T-helper 17 cell (primary cell): ENCODE measurements at places on chromosomes 3 and 15.
A peak's percentile ranks its signal among the peaks of the same experiment; 100 is the strongest.

- DNase-seq = no peak
- H3K27ac ChIP-seq = no peak overlapping the region
- no peak overlapping the region for H3K4me3 ChIP-seq
- H3K27me3 ChIP-seq = peaks cover 17% of the 10 kb centered on the region
- H3K36me3 ChIP-seq = peaks cover 4% of the 10 kb centered on the region
Measured at GRCh38 chr3:134677196-134677986, 26.6 kb upstream of the KY start.

GRCh38 chr15:81275711-81276392 lies 48.1 kb downstream of the STARD5 start:
- H3K27me3 ChIP-seq = no peaks in the 10 kb centered on the region
- no peaks in the 10 kb centered on the region for H3K36me3 ChIP-seq
- H3K4me1 ChIP-seq = peaks cover 24% of the 10 kb centered on the region
- peak overlapping the region; percentile 8 for H3K27ac ChIP-seq
- DNase-seq = no peak

- no peaks in the 10 kb centered on the region for H3K27me3 ChIP-seq
- no peak overlapping the region for H3K4me3 ChIP-seq
- H3K27ac ChIP-seq = no peak overlapping the region
- peaks cover 2% of the 10 kb centered on the region for H3K4me1 ChIP-seq
- peaks cover 1% of the 10 kb centered on the region for H3K36me3 ChIP-seq
Measured at GRCh38 chr3:124965413-124965812, 30.9 kb upstream of the MUC13 start.

DNA sequence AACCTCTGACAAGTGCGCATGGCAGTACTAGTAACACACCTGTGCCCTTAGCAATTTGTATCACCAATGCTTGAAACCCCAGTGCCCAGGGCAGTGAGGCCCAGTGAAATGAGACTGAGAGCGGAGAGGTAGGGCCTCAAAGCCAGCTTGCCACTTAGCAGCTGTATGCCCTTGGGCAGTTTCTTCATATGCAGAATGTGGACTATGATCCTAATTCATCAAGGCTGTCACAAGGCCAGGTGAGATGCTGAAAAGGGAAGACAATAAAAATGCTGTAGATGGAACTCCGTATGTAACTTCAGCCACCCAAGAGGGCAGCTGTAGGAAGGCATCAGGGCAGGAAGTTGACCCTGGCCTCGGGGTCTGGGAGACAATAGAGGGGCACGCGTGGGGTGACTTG lies 74.4 kb downstream of the KY start:
- H3K36me3 ChIP-seq = peaks cover 2% of the 10 kb centered on the region
- H3K4me3 ChIP-seq = no peak overlapping the region
- H3K27ac ChIP-seq = no peak overlapping the region

- peaks cover 32% of the 10 kb centered on the region for H3K27me3 ChIP-seq
- no peak overlapping the region for H3K27ac ChIP-seq
- DNase-seq = no peak
- H3K4me3 ChIP-seq = no peak overlapping the region
- H3K4me1 ChIP-seq = peaks cover 6% of the 10 kb centered on the region
Measured at GRCh38 chr3:194086388-194087075, 49.4 kb upstream of the HES1 start.

DNA sequence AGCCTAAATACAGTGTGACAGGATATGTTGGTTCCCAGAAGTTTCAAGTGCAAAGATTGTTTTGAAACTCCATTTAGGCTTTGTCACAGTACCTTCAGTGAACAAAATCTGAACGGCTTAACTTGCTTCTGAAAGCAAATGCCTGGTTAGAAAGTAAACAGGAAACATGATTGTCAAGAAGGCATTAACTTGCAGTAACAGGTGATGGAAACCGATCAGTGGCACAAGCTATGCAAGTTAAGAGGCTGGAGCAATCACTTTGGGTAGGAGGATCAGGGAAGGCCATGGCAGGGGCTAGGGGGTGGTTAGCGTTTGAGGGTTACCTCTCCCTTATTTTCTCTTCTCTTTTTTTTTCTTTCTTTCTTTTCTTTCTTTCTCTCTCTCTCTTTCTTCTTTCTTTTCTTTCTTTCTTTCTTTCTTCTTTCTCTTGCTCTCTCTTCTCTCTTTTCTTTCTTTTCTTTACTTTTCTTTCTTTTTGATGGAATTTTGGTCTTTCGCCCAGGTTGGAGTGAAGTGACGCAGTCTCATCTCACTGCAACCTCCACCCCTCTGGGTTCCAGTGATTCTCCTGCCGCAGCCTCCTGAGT lies 2.4 kb downstream of the HYKK start:
- no peak for DNase-seq
- peak overlapping the region; percentile 70 for H3K4me3 ChIP-seq
- peaks cover 17% of the 10 kb centered on the region for H3K4me1 ChIP-seq
- no peaks in the 10 kb centered on the region for H3K36me3 ChIP-seq
- no peaks in the 10 kb centered on the region for H3K27me3 ChIP-seq
- H3K27ac ChIP-seq = no peak overlapping the region

GRCh38 chr3:188165596-188165995 lies 11.6 kb downstream of the LPP start:
- H3K36me3 ChIP-seq = no peaks in the 10 kb centered on the region
- no peaks in the 10 kb centered on the region for H3K27me3 ChIP-seq
- H3K27ac ChIP-seq = peak overlapping the region; percentile 14
- H3K4me3 ChIP-seq = no peak overlapping the region
- H3K4me1 ChIP-seq = peaks cover 43% of the 10 kb centered on the region
- no peak for DNase-seq

DNA sequence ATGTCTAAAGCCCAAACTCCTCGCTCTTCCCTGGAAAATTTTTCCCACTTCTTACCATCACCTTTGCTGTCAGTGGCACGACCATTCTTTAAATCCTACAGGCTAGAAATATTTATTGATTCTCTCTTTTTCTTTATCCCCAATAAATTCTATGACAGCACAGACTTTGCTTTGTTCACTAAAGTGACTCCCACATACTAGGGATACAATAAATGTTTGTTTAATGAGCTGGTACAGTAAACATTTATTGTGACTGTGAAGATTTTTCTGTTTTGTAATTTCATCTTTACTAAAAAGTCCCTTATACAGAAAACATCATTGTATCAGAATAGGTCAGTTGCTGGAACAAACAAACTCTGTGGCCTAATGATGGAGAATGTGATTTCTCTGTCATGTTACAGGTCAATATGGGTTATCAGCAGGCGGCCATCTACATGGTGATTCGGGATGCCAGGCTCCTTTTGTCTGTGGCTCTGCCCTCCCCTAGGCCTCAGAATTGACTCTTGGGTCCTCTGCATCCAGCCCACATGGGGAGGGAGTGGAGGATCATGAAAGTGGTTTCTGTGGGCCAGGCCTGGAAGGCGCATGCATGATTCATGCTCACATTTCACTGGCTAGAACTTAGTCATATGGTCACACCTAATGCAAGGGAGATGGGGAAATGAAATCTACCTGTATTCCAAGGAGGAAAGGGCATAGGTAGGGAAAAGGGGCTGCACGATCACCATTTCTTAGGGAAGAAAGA lies 22.7 kb upstream of the KNG1 start:
- H3K4me1 ChIP-seq = peaks cover 3% of the 10 kb centered on the region
- H3K27ac ChIP-seq = no peak overlapping the region
- H3K27me3 ChIP-seq = peaks cover 19% of the 10 kb centered on the region
- no peak overlapping the region for H3K4me3 ChIP-seq
- no peak for DNase-seq

- no peak for DNase-seq
- peaks cover 4% of the 10 kb centered on the region for H3K36me3 ChIP-seq
- no peak overlapping the region for H3K27ac ChIP-seq
- H3K4me3 ChIP-seq = no peak overlapping the region
Measured at GRCh38 chr3:141093971-141094684, 43.0 kb downstream of the SPSB4 start.

DNA sequence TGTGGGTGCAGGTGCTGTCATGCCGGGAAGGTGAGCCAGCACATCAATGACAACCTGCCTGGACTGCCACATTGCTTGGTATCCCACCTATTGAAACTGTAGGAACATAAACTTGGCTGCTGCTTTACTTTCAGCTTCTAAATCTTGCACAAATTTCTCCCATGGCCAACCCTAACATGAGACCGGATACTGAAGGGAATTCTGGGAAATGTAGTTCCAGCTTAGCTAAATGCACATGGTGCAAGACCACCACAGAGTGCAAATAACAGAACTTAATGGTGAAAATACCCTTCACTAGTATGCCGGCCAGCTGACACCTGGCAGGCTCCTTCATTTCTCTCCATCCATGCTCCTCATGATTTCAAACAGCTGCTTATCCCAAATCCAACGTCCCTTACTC lies 247.4 kb downstream of the ARRDC4 start:
- no peak for DNase-seq
- H3K4me1 ChIP-seq = no peaks in the 10 kb centered on the region
- H3K27ac ChIP-seq = no peak overlapping the region

DNA sequence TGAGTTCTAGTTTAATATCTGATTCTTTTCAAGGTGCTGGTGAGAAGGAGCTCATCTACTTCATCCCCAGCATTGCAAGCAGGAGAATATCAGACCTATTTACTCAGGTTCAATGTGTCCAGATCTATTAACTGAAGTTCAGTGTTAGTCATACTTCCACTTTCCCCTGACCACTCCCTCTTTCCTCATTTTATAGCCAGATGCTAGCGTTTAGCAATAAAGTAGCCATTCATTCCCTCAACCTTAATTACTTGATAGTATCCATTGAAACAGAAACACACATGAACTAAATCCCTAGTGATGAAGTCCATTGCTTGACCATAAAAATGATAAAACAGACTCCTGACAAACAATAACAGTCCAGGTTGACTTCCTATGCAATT lies 60.0 kb downstream of the RPL22L1 start:
- no peak overlapping the region for H3K4me3 ChIP-seq
- H3K4me1 ChIP-seq = peaks cover 16% of the 10 kb centered on the region
- no peak for DNase-seq
- H3K27ac ChIP-seq = no peak overlapping the region
- H3K27me3 ChIP-seq = peaks cover 19% of the 10 kb centered on the region

- H3K36me3 ChIP-seq = no peaks in the 10 kb centered on the region
- H3K4me3 ChIP-seq = no peak overlapping the region
- peaks cover 11% of the 10 kb centered on the region for H3K27me3 ChIP-seq
- H3K4me1 ChIP-seq = no peaks in the 10 kb centered on the region
Measured at GRCh38 chr15:32750979-32751378, 33.2 kb downstream of the GREM1 start.

DNA sequence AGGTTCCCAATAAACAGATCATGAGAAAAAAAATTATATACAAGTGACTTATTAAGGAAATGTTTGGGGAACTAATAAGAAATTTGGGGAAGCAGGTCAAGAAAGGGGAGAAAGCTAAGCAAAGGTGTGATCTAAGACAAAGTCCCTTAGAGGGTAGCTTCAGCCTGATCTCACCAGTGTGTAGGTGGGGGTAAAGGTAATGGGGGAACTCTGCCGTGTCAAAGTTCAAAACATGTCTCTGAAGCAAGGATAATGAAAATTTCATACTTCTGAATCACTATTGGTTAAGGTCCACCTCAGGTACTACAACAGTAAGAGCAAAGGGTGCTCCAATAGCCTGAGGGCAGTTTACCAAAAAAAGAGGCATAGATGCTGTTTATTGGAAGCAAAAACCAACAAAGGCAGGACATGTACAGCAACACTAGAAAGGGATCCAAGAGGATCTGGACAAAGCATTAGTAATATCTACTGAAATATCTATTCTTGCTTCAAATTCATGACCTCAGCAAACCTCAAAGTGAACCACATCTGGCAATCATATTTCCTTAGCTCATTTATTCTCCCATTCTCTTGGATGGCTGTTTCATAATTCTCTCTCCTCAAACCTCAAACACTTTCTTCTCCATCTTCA lies 6.9 kb downstream of the ACAD11 start:
- peaks cover 3% of the 10 kb centered on the region for H3K36me3 ChIP-seq
- H3K27ac ChIP-seq = no peak overlapping the region
- no peak overlapping the region for H3K4me3 ChIP-seq
- no peaks in the 10 kb centered on the region for H3K27me3 ChIP-seq
- DNase-seq = no peak

- H3K36me3 ChIP-seq = peaks cover 7% of the 10 kb centered on the region
- H3K27ac ChIP-seq = no peak overlapping the region
- DNase-seq = no peak
- peak overlapping the region; percentile 5 for H3K4me3 ChIP-seq
Measured at GRCh38 chr3:46395210-46395661, 11.6 kb downstream of the CCR5AS start.

- DNase-seq = no peak
- no peaks in the 10 kb centered on the region for H3K4me1 ChIP-seq
- no peaks in the 10 kb centered on the region for H3K27me3 ChIP-seq
- H3K27ac ChIP-seq = no peak overlapping the region
Measured at GRCh38 chr15:95604634-95605036, 725.9 kb upstream of the NR2F2 start.

DNA sequence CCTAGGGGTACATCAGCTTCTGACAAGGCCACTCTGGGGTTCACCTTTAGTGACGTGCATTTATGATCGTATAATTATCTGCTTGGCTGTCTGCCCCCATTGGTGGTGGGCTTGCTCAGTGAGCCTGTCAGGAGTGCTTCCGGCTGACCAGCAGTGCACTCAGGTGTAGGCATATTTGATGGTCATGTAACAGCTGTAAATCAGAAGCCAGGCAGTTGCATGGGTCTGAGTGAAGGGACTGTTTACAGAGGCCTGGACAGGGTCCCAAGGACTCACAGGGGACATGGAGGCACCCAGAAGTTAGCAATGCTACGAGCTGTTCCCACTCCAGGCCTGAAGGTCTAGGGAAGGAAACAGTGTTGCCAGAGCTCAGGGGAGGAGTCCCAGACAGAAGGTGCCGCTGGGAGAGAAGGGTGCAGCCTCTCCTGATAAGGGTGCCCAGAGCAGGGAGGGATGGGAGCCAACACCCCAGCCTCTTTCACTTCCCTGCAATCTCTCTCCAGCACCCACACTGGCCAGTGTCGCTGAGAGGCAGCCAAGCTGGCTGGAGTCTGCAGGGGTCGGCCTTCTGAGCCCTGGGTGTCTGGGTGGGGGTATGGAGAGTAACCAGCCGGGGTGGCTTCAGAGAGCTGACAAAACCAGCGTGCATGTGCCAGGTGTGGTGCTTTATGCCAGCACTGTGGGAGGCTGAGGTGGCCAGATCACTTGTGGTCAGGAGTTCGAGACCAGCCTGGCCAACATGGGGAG lies 61.3 kb upstream of the PRR23E start:
- peaks cover 67% of the 10 kb centered on the region for H3K27me3 ChIP-seq
- H3K36me3 ChIP-seq = peaks cover 4% of the 10 kb centered on the region
- DNase-seq = no peak
- H3K27ac ChIP-seq = no peak overlapping the region

DNA sequence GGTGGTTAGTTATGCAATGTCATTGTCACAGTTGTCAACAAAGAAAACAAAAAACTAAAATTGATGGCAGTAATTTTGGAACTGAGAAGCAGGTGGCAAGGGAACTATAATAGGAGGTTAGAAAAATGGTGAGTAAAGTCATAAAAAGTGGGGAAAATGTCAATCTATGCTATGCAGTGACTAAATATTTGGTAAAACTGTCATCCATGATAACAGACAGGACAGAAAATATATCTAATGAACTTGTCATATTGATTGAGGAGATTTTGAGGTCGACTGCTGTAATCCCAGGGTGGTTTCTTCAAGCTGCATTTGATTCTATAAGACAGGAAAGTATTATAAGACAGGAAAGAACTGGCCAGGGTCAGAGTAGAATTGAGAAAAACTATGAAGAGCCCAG lies 998.4 kb downstream of the IGSF11 start:
- H3K4me1 ChIP-seq = no peaks in the 10 kb centered on the region
- H3K4me3 ChIP-seq = no peak overlapping the region
- no peaks in the 10 kb centered on the region for H3K36me3 ChIP-seq
- H3K27ac ChIP-seq = no peak overlapping the region
- H3K27me3 ChIP-seq = no peaks in the 10 kb centered on the region
